Type B pancreatic cell (in vitro differentiated cells): ENCODE measurements at places on chromosomes 3 and 15.

DNA sequence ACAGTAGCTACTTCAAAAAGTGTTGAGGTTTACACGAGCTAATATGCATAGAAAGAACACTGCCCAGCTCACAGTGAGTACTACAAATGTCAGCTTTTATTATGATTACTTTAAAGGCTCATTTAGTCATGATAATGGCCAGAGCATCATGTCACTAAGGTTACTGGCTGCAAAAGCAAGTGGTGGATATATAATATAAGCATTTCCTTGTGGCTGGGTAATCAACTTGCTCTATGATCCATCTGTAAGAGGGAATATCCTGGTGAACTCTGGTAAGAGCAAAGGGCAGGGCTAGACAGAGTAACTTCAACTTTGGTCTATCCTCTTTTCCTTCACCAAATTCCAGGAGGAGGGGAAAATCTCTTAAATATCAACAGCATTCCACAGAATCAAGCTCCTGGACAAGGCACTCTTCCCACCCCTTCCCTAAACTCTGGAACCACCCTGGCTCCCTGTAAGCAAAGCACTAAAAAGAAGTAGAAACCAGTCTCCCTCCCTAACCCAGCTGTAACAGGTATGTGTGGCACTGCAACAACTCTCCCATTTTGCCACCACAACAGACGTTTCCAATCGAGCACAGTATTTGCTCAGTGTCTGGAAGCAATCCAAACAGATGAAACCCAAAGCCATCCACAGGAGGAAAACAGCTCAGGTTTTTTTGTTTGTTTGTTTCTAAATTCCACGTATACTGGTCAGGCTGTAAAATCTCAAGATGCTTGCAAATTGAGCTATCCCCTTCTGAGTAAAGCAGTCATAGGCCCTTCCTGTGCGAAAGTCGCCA, 13.4 kb downstream of the B4GALT4 start:
- H3K36me3 ChIP-seq: peaks cover 42% of the 10 kb centered on the region
- DNase-seq: no peak
- H3K4me3 ChIP-seq: no peak overlapping the region
- no peak overlapping the region for H3K27ac ChIP-seq

GRCh38 chr3:16305111-16305541, 40.1 kb downstream of the OXNAD1 start:
- no peaks in the 10 kb centered on the region for H3K27me3 ChIP-seq
- H3K27ac ChIP-seq: no peak overlapping the region
- H3K4me3 ChIP-seq: no peak overlapping the region
- peaks cover 12% of the 10 kb centered on the region for H3K4me1 ChIP-seq
- DNase-seq: no peak

GRCh38 chr3:123535580-123535979, 49.3 kb downstream of the HACD2 start:
- no peaks in the 10 kb centered on the region for H3K27me3 ChIP-seq
- peaks cover 3% of the 10 kb centered on the region for H3K36me3 ChIP-seq
- H3K27ac ChIP-seq: no peak overlapping the region
- H3K4me1 ChIP-seq: no peaks in the 10 kb centered on the region
- DNase-seq: no peak

DNA sequence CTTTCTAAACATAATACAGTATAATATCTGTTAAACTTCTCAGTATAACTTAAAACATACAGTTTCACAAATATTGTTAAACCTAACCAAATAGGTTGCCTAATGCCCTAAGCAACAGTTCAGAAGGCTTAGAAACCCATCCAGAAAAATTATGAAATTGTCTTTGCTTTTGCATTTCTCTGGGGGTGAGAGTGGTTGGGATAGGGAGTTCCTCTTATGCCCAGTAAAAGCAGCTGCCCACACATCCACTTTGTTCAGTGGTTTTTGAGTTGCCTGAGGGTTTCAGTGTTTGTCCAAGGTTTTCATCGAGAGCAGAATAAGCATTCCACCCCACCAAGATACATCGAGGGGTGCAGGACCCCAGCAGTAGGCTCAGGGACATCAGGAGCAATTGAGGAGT, 179.4 kb downstream of the CDIN1 start:
- H3K27me3 ChIP-seq: no peaks in the 10 kb centered on the region
- no peak overlapping the region for H3K4me3 ChIP-seq
- peaks cover 23% of the 10 kb centered on the region for H3K4me1 ChIP-seq
- H3K27ac ChIP-seq: no peak overlapping the region
- H3K36me3 ChIP-seq: peaks cover 22% of the 10 kb centered on the region

DNA sequence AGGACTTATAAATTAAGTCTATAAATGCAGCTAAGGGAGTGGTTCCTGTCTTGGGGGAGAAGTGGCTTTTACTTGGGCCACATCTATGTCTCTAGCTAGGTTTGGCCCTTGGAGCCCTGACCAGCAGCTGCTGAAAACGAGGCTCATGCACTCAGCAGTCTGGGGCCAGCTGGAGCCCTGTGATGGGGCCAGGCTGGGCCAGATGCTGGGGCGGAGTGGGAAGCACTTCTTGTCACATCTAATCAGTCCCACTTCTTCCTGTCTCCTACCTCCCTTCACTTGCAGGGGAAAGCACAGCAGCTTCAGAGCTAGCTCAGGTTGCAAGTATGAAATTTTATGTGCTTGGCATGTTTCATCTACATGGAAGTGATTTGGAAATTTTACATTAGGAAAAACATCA, 209.9 kb upstream of the ROPN1 start:
- no peak overlapping the region for H3K4me3 ChIP-seq
- peaks cover 42% of the 10 kb centered on the region for H3K4me1 ChIP-seq
- no peaks in the 10 kb centered on the region for H3K27me3 ChIP-seq
- no peak for DNase-seq

GRCh38 chr3:167814441-167814951, 79.0 kb downstream of the SERPINI1 start:
- H3K4me3 ChIP-seq: no peak overlapping the region
- no peak for DNase-seq
- no peaks in the 10 kb centered on the region for H3K27me3 ChIP-seq
- no peak overlapping the region for H3K27ac ChIP-seq

DNA sequence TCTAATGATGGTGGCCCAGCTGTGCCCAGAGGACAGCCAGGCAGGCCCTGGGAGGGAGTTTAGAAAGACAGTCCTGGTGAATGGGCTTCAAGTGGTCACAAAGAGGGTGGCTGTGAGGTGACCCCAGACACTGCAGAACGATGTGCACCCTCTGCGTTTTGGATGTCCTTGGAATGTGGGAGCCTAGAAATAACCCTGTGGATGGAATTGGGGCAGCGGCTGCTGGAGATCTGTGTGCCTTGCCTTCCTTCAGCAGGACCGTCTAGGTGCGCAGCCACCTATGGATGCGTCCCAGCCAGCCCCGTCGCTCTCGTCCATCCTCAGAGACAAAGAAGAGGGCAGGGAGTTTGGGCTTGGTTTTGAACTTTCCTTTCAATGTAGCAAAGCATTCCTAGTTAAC, 46.5 kb downstream of the KLHL25 start:
- peaks cover 7% of the 10 kb centered on the region for H3K4me1 ChIP-seq
- peaks cover 17% of the 10 kb centered on the region for H3K36me3 ChIP-seq

GRCh38 chr15:88231909-88232644, 24.5 kb downstream of the NTRK3 start:
- H3K4me1 ChIP-seq: no peaks in the 10 kb centered on the region
- H3K4me3 ChIP-seq: no peak overlapping the region
- H3K27me3 ChIP-seq: peaks cover 45% of the 10 kb centered on the region
- DNase-seq: no peak
- no peak overlapping the region for H3K27ac ChIP-seq

DNA sequence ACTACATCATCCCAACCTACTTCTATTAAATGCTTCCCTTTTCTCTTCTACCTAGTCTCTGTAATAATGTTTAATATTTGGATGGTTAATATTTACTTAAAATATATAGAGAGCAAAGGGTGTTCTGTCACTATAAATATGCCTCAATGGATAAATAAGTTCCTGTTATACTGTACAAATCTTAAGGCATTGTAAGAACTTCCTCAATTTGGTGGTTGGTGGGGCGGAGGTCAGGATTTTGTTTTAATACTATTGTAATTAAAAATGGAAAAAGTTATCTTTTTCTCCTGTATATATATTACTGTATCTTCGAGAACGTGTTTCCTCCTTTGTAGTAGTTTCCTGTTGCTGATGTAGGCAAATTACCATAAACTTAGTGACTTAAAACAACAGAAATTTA, 41.5 kb downstream of the SPRED1 start:
- no peak overlapping the region for H3K4me3 ChIP-seq
- H3K4me1 ChIP-seq: no peaks in the 10 kb centered on the region
- no peak overlapping the region for H3K27ac ChIP-seq
- no peaks in the 10 kb centered on the region for H3K27me3 ChIP-seq
- H3K36me3 ChIP-seq: peaks cover 30% of the 10 kb centered on the region

DNA sequence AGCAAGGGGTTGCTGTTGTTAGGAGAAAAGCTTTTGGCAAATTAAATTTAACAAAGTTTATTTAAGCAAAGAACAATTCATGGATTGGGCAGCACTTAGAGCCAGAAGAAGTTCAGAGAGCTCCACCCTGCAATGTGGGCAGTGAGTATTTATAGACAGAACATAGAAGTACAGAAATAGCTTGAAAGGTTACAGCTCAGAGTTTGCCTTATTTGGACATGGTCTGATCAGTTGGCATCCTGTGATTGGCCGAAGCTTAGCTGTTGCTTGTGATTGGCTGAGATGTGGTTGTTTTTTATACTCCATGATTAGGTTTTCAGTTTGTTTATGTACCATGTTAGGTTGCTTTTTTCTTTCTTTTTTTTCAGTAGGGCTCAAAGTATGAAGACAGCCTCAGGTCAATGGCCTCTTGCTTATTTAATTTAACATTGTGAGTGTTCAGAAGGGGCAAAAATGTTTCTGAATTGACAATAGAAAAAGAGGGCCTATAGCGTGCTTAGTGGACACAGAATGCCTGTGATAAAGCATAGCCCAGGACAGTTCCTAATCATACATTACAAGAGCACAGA, 293.8 kb downstream of the IGSF11 start:
- H3K4me1 ChIP-seq: no peaks in the 10 kb centered on the region
- no peak overlapping the region for H3K27ac ChIP-seq
- H3K27me3 ChIP-seq: peaks cover 20% of the 10 kb centered on the region
- no peak overlapping the region for H3K4me3 ChIP-seq
- DNase-seq: no peak

- H3K4me3 ChIP-seq: no peak overlapping the region
- H3K36me3 ChIP-seq: peaks cover 29% of the 10 kb centered on the region
- no peaks in the 10 kb centered on the region for H3K27me3 ChIP-seq
- DNase-seq: no peak
- no peaks in the 10 kb centered on the region for H3K4me1 ChIP-seq
- H3K27ac ChIP-seq: no peak overlapping the region
Measured at GRCh38 chr3:183797996-183798395, 27.4 kb downstream of the MAP6D1 start.

GRCh38 chr3:197956626-197956988, 3.4 kb upstream of the LMLN start:
- no peaks in the 10 kb centered on the region for H3K27me3 ChIP-seq
- H3K36me3 ChIP-seq: peaks cover 28% of the 10 kb centered on the region
- no peak for DNase-seq

DNA sequence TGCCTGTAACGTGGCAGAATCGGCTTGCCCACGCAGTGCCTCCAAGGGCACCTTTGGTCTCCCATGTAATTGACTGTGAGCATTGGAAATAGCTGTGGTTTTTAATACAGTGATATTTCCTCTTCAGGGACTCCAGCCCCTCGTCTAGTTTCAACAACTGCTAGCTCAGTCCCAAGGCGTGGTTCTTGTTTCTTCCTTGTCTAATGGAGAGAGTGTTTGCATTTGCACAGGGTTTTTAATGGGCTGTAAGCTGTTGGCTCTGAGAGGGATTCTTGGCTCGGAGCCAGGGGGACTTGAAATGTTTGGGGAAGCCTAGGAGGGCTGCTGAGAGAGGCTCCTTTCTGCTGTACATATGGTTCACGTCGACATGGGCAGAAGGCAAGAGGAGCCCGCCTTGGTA, 86.2 kb downstream of the THSD4 start:
- no peak for DNase-seq
- no peaks in the 10 kb centered on the region for H3K36me3 ChIP-seq
- no peak overlapping the region for H3K4me3 ChIP-seq
- H3K27ac ChIP-seq: peak overlapping the region; percentile 14
- H3K4me1 ChIP-seq: peaks cover 21% of the 10 kb centered on the region

DNA sequence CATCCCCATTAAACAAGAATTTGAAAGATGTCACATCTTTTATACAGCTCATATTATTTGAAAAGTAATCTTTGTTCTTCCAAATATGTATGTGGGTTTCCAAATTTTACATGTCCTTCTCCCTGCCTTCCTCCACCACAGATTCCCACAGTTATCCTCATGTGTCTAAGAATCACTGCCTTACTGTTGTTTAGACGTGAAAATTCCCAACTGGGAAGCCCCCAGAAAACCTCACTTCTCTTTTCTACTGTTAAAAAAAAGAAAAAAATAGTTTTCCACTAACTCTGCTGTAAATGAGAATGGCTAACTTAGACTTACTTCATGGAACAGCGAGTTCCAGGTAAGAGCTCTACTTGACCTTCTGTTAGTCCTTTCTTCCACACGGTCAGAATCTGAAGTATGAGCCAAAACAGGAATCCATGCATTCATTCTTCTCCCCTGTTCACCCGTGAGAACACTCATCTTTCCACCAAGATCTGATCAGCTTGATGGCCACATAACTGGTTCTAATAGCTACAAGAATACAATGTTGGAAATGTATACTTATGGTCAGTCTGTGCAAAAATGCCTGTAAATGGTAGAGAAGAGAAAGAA, 17.9 kb upstream of the CSTA start:
- no peaks in the 10 kb centered on the region for H3K36me3 ChIP-seq
- no peak overlapping the region for H3K4me3 ChIP-seq
- no peak overlapping the region for H3K27ac ChIP-seq

- DNase-seq: no peak
- H3K4me3 ChIP-seq: no peak overlapping the region
- H3K27ac ChIP-seq: no peak overlapping the region
Measured at GRCh38 chr3:133488785-133489367, 84.6 kb upstream of the CDV3 start.

- H3K27me3 ChIP-seq: peaks cover 4% of the 10 kb centered on the region
- no peaks in the 10 kb centered on the region for H3K4me1 ChIP-seq
- no peak for DNase-seq
- H3K36me3 ChIP-seq: no peaks in the 10 kb centered on the region
- no peak overlapping the region for H3K4me3 ChIP-seq
Measured at GRCh38 chr3:196694202-196694638, 17.8 kb downstream of the CEP19 start.

DNA sequence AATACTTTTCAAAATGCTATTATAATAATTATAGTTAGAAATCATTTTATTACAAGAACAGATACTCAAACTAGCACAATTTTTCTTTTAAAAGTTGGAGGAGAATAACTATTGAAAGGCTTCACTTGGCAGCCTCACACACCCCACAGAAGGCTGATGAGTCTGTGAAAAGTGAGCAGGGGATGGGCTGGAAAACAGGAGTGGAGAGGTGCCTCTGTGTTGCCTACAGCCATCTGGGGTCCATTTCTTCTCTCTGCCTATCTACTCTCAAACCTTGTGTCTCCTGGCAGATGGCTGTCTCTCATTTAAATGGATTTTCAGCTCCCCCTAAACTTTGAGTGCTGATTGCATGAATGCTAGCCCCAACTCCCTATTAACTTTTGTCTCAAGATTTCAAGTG, 230.8 kb downstream of the CLSTN2 start:
- no peaks in the 10 kb centered on the region for H3K36me3 ChIP-seq
- no peak for DNase-seq
- no peaks in the 10 kb centered on the region for H3K4me1 ChIP-seq
- H3K4me3 ChIP-seq: no peak overlapping the region
- H3K27me3 ChIP-seq: no peaks in the 10 kb centered on the region

- H3K27me3 ChIP-seq: peaks cover 24% of the 10 kb centered on the region
- DNase-seq: no peak
- H3K4me1 ChIP-seq: peaks cover 3% of the 10 kb centered on the region
- H3K27ac ChIP-seq: no peak overlapping the region
Measured at GRCh38 chr15:38796589-38796988, 232.0 kb upstream of the RASGRP1 start.
